ENCODE measurements at places on chromosomes 4 and X.

GRCh38 chrX:103518571-103518970 lies 718 bp downstream of the RAB40A start:
- DNase-seq: no peak

DNA sequence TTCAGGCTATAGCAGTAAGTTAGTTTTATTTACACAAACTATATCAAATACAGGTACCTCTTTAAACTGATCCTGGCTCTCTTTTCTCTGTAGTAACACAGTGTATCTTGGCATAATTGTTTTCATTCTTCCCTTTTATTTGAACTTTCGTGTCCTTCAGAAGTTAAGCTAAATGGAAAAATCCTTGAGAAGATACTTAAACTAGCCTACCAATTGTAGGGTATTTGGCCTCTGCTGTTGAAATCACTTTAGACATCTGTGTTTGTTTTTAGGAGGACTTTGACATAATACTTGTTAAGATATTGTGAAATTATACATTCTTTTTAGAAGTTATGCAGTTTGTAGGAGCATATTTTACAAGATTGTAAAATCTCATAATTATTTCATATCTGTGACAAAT lies 90.3 kb upstream of the GK2 start:
- DNase-seq: no peak

GRCh38 chr4:53476232-53477037 lies 99.0 kb downstream of the FIP1L1 start:
- DNase-seq: no peak

- DNase-seq: no peak
Observed at GRCh38 chr4:40730091-40730679, 19.6 kb upstream of the NSUN7 start.

GRCh38 chr4:26088433-26088928 lies 174.5 kb downstream of the SMIM20 start:
- DNase-seq: peak; percentile 49

DNA sequence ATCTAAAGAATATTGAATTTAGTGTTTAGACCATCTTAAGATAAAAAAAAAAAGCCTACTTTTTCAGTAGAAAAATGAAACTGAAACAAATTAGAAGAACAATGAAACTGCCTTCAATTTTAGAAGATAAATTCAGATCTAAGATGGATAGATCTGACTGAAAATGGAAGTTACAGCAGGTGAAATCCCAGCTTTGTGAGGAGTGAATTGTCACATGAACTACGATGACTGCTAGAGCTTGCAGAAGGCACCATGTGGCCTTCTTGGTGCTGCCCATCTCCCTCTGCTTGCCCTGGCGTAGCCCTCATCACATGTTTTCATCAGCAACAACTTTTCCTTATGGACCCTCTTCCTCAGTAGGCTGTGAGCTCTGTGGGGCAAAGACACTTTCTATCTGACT lies 51.4 kb upstream of the EMCN start:
- no peak for DNase-seq

GRCh38 chrX:108795240-108795639 lies 58.9 kb upstream of the IRS4 start:
- DNase-seq: no peak

GRCh38 chr4:148203056-148203898 lies 238.9 kb downstream of the NR3C2 start:
- no peak for DNase-seq

DNA sequence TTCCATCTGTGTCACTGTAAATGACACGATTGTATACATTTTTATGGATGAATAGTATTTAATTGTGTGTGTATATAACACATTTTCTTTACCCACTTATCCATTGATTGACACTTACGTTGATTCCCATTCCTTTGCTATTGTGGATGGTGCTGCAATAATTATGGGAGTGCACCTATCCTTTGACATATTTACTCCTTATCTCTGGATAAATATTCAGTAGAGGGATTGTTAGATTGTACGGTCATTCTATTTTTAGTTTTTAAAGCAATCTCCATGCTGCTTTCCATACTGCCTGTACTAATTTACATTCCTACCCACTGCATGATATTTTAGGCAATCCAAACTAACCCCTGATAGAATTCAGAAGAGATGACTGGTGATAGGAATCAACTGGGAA lies 980.1 kb downstream of the FSTL5 start:
- no peak for DNase-seq

- DNase-seq: no peak
Observed at GRCh38 chrX:109774136-109774535, 41.1 kb upstream of the ACSL4 start.

DNA sequence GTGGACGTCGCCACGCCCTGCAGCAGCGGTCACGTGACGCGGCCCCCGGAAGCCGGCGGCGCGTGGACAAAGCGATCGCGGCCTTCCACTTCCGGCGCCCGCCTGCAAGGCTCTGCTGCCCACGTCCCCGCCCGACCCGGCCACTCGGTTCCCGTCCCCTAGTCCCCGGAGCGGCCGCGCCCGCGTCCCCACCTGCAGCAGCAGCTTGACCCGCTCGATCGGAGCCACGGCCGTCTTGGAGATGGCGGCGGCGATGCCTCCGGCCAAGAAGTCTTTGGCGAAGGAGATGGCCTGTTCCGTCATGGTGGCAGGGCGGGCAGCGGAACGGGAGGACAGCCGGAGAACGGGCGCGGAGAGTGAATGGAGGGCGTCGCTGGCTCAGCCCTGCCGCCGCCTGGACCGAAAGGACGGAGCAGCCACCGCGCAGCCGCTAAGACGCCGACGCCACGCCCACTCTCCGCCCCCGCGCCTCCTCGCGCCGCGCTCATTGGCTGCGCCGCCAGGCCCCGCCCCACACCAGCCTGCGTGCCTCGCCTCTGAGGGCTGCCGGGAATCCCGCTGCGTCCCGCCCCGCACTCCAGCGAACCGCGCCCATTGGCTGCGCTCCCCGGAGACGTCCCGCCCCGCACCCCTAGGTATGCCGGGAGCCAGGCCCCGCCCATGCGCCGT lies at the start of gene SLC25A6:
Gene SLC25A6, minus strand, starts transcription at position 407 of the 669 bp plus-strand sequence. Its CDS starts 104 bp downstream, at position 303.
- peak; percentile 99 for DNase-seq

DNA sequence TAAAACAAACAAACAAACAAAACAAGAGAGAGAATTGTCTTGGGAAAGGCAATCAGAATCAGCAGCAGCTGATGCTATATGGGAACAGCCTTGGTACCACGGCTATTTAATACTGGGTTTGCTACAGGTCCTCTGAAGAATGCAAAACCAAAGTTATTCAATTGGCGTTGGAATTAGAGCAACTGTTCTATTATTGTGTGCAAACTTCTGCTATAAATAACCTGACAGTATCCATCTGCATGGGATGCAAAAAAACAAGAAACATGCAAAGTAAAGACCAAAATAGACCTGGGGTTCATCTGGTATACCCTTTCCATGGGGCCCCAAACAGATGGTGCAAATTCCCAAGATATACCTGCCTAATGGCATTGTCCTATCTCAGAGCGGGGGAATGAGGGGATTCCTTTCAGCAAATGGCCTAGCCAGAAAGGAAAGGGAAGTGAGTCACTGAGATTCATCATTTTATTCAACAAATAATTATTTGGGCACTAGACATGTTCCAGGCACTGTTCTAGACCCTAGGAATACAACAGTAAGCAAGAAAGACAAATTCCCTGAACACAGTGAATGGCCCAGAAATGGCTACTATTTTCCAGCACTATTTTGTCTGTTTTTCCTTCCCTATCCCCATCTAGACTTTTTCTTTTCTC lies 268.9 kb downstream of the FBXW7 start:
- DNase-seq: no peak

DNA sequence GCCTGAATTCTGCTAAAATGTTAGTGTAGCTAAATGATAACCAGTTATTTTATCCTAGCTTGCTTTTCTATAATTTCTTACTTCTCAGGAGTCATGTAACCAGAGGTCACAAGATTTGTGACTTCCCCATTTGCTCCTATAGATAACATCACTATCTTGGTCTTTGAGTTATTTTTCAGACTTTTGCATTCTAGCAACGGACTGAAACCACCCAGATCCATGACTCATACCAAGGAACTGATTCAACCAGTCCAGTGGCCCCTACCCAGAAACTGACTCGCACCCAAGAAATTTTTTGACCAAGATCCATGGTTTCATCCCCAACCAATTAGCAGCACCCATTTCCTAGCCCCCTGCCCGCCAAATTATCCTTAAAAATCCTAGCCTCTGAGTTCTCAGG lies 50.0 kb downstream of the IQCM start:
- no peak for DNase-seq

- no peak for DNase-seq
Observed at GRCh38 chr4:4980621-4981230, 38.5 kb downstream of the CYTL1 start.

DNA sequence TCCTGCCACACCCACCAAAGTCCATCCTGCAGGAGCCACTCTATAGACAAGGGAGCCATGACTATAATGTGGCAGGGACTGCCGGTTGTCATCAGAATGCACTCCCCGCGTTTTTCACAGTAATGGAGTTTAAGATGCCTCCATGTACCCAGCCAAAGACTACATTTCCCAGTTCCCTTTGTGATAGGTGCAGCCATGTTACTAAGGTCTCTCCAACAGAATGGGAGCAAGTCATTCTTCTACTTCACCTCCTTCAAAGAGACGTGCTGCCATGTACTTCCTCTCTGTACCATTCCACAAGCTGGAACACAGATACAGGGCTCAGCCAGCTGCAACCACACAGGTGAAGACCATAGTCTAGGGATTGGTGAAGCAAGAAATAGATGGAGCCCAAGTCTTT lies 126.7 kb downstream of the CORIN start:
- DNase-seq: no peak

- DNase-seq: no peak
Observed at GRCh38 chr4:121784975-121785374, 16.1 kb upstream of the EXOSC9 start.

DNA sequence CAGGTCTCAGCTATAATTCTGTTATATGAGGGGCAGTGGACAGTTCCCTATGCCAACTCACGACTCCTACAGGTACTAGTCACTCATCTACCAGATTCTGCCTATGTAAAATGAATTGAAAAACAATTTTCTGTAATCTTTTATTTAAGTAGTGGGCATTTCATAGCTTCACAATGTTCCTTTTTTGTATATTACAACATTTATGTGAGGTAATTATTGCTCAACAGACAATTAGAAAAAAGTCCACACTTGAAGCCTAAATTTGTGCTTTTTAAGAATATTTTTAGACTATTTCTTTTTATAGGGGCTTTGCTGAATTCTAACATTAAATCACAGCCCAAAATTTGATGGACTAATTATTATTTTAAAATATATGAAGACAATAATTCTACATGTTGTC lies 20.4 kb downstream of the EREG start:
- no peak for DNase-seq

All from CD4-positive, alpha-beta T cell treated with Interleukin-15 for 4 hours (primary cell).